Activated T-cell treated with anti-CD3 and anti-CD28 coated beads for 1 hour (primary cell): ENCODE measurements at places on chromosomes 11 and 22.

GRCh38 chr11:117879516-117880480 is 3.3 kb upstream of the FXYD6 start:
- no peak for DNase-seq

DNA sequence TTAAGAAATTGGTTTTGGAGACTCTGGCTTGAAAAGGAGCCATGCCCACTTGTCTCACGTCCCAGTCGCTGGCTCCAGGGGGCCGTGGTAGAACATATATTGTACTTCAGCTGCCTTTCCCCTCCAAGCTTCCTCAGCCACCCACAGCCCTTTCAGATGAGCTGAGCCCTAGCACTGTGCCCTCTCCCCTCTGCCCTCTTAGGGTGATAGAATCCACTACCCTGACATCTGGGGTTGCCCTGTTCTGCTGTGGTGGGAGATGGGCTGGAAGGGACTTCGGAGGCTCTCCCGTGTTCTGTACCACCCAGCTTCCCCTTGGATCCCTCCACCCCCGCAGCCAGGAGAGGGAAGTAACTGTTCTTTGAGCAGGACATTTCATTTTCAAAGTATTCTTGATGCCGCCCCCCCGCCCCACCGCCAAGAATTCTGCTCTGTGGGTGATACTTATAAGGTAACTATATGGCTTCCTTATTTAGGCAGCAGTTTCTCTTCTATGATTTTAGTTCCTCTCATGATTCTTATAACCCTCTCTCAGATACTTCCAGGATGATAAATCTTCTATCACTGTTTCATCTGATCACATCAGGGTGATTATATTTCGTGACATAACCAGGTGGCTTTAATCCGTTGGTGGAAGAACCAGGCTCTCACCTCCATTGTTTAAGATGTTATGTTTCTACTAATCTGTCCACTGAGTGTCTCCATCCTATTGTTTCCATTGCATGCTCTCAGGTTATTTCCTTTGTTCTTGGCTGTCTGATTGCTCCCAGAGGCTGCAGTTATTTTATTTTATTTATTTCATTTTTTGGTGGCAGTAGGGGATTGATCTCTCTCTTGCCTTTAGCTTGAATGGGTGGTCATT is 24.1 kb downstream of the ZBTB16 start:
- DNase-seq: no peak

DNA sequence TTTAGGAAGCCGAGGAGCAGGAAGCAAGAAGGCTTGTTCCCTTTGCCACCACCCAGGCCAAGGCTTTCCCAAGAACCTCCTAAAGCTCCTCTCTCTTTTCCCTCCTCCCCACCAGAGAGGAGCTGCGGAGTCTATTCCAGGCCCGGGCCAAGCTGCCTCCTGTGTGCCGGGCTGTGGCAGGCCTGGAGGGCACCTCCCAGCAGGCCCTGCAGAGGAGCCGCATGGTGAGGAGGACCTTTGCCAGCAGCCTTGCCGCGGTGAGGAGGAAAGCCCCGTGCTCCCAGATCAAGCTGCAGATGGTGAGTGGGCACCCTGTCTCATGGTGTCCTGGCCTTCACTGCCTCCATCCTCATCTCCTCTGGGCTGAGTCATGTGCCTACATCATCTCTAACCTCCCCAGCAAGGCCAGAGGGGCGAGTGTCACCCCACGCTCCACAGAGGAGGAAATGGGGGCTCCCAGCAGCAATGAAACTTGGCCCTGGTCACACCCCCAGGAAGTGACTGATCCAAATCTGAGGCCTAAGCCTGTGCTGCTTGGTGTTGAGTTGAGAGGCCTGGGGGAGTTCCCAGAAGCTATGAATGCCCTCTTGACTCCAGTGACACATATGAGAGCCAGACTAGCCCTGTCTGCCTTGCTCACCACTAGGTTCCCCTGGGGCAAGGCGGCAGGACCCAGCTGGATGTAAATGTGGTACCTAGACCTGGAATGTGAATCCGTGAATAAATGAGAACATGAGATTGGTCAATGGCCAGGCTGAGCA is 104.2 kb downstream of the MYO18B start:
- no peak for DNase-seq

DNA sequence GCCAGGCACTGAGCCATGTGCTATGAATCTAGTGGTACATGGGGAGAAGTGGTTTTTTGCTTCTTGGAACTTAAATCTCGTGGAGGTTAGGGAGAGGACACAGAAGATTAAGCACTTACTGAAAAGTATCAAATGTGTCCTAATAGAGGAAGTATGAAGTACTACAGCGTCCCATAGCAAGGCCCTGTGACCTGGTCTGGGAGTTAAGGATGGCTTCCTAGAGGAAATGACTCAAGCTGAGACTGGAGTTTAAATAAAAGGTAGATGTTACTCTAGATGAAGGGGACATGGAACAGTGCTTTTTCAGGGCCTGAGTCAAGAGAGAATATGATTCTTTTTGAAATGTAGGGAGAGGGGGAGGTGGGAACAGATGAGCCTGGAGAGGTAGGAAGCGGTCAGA is 202.9 kb downstream of the GRIK4 start:
- DNase-seq: no peak

- DNase-seq: no peak
These were observed 10.9 kb upstream of the CCND1 start for GRCh38 chr11:69630017-69630416.

DNA sequence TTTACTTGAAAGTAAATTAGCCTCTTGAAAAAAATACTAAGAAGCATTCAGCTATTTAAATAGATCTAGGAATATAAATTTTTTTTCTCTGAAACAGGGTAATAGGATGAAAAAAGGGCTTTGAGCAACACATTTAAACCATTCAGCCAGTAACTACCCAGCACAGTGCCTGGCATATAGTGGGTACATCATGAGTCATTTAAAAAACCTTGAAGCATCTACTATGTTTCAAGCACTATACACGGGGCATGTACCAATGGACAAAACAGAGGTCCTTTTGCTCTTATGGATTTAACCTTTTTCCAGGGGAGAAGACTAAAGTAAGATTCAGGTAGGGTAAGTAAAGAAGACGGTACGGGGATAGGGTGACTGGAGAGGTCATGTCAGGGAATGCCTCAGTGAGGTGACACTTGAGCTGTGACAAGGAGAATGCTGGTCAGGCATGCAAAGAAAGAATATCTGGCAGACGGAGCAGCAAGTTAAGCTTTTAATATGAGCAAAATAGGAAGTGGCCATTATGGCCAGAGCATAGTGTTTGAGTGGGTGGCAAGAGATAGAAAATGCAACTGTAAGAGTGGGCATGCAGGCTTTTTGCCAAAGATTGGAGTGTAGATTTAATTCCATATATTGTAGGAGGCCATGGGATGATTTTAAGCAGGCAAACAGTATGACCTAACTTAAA is 101.1 kb downstream of the HIPK3 start:
- DNase-seq: no peak

GRCh38 chr22:19292458-19293230 is 1.1 kb upstream of the CLTCL1 start:
- no peak for DNase-seq

- DNase-seq: no peak
These were observed 60.2 kb downstream of the EHF start for GRCh38 chr11:34680918-34681586.

- no peak for DNase-seq
These were observed 138.1 kb upstream of the E2F8 start for GRCh38 chr11:19378814-19379213.

GRCh38 chr11:96241331-96241841 is 101.6 kb downstream of the MAML2 start:
- no peak for DNase-seq

- DNase-seq: no peak
These were observed 37.3 kb downstream of the PIWIL4 start for GRCh38 chr11:94604482-94604881.

DNA sequence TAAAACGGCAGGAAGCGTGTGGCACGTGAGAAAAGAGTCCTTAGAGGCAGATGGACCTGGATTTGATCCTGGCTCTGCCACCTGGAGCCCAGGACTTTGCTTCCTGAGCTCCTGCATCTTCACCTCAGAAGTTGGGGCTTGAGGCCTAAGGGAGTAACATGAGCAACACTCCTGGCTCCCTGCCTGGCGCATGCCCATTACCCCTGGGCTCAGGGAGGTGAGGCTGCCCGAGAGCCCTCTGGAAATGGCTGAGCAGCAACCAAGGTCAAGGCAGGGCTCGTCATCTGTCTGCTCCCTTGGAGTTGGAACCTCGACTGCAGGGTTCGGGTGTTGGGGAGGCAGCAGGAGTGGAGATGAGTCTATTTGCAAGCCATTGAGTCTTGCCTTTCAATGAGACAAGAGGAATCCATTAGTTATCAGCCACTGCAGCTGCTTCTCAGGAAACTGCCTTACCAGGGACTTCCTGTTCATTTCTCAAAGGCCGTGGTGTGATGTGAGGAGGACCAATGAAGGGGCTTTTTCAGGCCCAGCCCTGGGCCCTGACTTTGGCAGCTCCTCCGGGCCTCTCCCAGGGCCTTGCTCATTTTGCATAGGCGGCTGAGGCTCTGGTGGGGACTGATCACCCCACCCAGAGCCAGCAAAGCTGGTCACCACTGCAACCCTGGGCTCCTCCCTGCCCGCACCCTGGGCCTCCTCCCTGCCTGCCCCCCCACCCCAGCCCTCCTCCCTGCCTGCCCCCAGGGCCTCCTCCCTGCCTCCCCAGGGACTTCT is 6.4 kb downstream of the FADS2 start:
- no peak for DNase-seq

- DNase-seq: no peak
These were observed 63.9 kb downstream of the TP53I11 start for GRCh38 chr11:44886790-44887140.

GRCh38 chr11:132941024-132941646 is 591.2 kb downstream of the OPCML start:
- no peak for DNase-seq

DNA sequence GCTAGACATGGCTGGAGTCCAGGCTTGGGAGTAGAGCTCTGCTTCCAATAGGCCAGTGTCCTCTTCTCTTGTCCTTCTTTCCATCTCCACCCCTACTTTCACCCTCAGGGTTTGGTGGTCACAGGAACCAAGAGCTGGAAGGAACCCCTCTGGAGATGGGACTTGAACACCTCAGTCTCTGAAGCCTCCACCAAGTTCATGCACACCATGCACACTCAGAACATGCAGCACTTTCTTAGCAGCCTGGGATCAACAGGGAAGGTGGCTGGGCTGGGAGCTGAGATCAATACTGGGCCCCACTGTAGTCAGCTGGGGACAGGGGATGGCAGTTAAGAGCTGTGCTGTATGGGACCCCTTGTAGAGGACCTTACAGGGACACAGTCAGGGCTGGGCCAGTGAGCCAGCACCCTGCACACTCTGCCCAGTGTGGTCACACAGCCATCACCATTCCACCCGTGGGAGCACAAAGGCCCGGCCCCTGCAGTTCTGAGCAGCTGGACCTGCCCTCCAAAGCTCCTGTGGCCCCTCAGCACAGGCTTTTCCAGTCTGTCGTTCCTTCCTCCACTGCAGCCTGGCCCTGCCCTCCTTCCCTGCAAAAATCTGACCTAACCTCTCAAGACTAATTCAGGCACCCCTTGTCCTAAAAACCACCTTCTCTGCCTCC is 47.7 kb downstream of the GAB4 start:
- no peak for DNase-seq

DNA sequence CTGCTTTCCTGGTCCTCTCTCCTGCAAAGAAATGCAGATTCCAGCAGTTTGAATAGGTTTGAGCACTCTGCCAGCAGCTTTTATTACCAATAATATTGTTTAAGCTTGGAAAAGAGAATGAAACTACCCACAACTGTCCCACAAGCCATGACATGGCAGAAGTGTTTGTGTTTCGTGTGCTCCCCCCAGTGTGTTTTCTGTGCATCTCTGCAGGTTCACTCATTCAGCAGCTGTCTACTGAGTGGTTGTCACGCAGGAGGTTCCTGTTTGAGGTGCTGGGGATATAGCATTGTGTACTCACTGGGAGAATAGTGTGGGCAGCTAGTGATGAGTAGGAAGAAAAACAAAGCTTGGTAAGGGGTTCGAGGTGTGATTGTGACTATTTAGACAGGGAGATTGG is 55.3 kb upstream of the SUSD2 start:
- DNase-seq: no peak

- DNase-seq: no peak
These were observed 333.9 kb downstream of the CADM1 start for GRCh38 chr11:115170133-115170815.

- no peak for DNase-seq
These were observed 6.5 kb downstream of the OOSP1 start for GRCh38 chr11:59944720-59945119.

DNA sequence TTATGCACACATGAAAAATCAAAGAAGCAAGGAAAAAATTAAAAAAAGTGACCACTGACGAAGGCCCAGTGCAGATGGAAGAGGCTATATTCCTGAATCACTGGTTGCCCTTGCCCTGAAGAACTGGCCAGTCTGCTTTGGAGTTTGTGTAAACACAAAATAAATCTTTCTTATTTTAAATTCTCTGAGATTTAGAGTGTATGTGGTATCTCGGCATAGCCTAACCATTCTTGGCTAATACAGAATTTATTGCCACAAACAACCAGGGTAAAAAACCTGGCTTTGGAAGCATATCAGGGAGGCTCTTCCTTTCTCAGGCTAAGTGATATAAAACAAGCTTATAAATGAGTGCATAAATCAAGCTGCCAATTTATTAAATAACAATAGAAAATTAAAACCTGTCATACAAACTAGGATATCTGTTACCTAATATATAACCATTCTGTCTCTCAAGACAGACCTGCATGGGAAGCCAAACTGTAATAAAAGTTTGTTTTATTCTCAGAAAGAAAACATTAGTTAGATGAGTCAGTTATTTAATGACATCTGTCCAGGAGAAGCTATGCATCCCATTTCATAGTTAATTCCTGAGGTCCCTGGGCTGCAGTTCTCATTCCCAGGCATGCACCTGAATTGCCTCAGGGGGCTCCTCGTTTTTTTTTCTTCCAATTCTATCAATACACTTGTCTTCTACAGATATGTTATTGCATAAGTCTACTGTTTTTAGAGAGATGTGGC is 6.1 kb upstream of the TMEM135 start:
- no peak for DNase-seq

DNA sequence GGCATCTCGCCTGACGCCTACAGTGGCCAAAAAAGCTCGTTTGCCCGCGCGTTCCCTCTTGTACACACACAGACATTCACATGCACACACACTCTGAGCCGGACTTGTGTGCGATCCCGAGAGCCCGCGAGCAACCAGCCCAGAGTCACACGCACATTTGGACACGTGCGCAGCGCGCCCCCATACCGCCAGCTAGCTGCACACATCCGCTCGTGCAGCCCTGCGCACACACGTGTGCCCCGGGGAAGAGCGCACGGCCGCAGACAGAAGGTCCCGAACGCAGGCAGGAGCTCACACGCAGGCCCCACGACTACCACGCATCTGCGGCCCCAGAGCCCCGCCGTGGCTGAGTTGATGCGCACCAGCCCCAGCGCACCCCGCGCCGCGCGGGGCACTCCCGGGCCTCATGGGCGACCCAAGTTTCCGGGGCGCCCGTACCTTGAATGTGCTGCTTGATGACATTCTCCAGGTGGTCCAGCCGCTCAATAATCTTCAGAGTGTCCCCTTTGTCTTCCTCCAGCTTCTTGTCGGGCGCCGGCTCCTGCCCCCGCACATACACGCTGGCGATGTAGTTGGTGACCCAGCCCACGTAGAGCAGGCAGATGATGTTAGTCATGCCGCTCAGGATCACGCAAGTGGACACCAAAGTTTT is 758 bp downstream of the GALNT18 start:
- DNase-seq: no peak
